Epithelial cell of proximal tubule (primary cell): ENCODE measurements at places on chromosomes 5 and 9. TPM values are rescaled to one million over a fixed set of nuclear protein-coding genes. Genes with fewer than 3 reads are reported as not detected.

DNA sequence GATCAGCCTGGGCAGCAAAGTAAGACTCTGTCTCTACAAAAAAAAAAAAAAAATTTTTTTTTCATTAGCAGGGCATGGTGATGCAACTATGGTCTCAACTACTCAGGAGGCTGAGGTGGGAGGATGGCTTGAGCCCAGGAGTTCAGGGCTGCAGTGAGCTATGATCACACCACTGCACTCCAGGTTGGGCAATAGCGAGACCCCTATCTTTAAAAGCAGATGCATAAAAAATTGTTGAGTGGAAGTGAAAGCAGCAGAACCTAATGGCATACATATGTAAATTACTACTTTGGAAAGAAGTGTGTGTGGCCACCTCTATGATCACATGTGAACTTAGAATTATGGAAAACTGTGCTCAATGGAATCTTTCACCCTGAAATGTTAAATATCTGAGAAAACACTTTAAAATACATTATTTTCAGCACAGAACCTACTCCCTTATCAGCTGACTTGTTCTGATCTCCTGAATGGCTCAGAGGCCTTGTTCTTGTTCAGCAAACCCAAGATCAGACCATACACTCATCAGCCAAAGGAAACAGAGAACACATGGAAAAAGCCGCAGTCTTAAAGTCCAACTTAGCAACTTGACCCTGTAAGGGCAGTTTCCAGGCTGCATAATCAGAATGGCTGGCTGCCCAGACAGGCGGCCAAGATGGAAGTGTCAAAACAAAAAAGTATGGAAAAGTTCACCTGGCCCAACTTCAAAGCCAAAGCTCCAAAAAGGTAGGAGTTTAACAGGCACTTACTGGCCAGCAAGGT lies 56.5 kb downstream of the SIL1 start:
- DNase-seq: peak; percentile 68

DNA sequence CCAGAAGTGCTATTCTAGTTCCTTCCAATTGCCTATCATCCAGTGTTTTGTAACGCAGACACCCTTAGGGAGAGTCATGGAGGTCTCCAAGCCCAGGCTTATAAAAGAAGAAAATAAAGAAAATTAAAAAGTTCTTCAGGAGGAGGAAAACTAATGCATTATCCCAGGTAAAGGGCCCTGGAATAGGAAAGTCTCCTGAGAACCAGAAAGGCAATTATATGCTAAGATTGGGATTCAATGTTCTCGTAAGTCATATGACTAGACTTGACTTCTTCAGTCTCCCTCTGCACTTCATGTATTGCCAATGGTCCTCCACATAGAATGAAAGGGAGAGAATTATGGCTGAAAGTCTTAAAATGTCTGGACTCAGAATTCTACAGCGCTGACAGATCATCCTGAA lies 154.4 kb upstream of the STK32A start:
- no peak for DNase-seq

DNA sequence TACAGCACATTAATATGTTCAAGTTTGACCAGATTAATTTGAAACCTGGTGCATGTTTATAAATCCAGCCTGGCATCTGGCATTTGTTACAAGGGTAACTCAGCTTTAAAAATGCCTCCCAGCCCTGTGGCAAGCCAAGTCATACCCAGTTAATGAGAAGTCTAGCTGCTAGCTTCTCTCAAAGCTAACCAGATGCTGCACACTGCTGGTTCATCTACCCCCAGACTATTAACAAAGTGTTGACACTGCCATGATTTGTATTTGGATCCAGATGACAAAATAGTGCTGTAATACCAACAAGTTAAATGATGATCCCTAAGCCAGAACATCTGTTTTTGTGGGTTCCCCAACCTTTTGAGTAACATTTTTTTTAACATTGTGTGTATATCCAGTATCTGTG lies 573.7 kb upstream of the DAB2 start:
- no peak for DNase-seq

GRCh38 chr5:101943784-101944183 lies 352.3 kb downstream of the SLCO4C1 start:
- no peak for DNase-seq

Gene TLX3
- 0.87 TPM in 1 of 2 replicates, not detected in the other for total RNA-seq

Gene TSSK1B
- total RNA-seq: not detected in 2 replicates

DNA sequence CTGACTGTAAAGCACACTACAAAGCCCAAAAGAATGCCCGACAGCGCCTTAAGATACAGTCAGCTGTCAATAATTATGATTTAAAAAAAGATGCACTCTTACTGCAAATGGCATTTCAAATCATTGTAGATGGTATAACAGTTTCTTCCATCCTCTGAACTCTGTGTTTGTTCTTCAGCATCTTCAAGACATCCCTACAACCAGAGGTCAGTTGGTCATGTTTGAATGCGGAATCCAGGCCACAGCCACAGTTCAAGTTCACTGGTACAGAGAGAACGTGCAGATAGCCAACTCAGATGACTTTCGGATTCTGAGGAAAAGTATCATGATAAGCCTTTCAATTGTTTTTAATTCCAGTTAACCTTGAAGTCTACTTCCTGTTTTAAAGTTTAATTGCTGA lies 8.7 kb upstream of the MYOT start:
- no peak for DNase-seq

DNA sequence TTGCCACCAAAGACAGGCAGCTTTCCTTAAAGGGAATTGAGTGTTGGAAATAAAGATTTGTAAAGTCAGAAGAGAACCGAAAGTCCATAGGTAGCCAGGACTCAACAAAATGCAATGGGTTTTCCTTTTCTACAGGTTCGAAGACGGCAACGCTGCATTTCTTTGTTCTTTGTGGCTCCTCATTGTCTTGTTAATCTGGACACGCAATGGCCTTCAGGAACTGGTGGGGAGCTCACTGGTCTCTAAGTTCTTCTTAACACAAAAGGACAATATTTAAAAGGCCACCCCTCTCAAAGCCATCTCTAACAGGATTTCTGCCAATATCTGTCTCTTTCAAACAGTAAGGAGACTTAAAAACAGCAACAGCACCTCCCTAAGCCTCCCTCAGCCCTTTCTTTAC lies 170.6 kb downstream of the RMI1 start:
- no peak for DNase-seq

- DNase-seq: no peak
These were observed 1.0 kb downstream of the NIPSNAP3A start for GRCh38 chr9:104748359-104749031.

- no peak for DNase-seq
These were observed 401.5 kb upstream of the PIK3R1 start for GRCh38 chr5:67813877-67814539.

Gene FOXD4
- total RNA-seq: 0.07 and 0.46 TPM in 2 replicates

- DNase-seq: no peak
These were observed 105.5 kb downstream of the KLHL3 start for GRCh38 chr5:137630216-137630971.
